ENCODE measurements at places on chromosomes 7 and 10. TPM values are rescaled to one million over a fixed set of nuclear protein-coding genes. Genes with fewer than 3 reads are reported as not detected.

Gene SDHAF3
- 18.4 TPM for total RNA-seq

Gene ELN
- not detected for total RNA-seq

Gene BTBD16
- 0.57 TPM for total RNA-seq

Gene ICA1
- total RNA-seq, result 1.6 TPM

Gene RNF148
- total RNA-seq, result not detected

Measured in A549 treated with Mapracorat at 1 μM for 4 hours (cell line).